ENCODE measurements at places on chromosomes 6 and 20.

- DNase-seq, result no peak
Measured at GRCh38 chr20:50286174-50286511, 95.5 kb downstream of the CEBPB start.

- DNase-seq, result no peak
Measured at GRCh38 chr20:62258499-62259293, 20.4 kb downstream of the OSBPL2 start.

DNA sequence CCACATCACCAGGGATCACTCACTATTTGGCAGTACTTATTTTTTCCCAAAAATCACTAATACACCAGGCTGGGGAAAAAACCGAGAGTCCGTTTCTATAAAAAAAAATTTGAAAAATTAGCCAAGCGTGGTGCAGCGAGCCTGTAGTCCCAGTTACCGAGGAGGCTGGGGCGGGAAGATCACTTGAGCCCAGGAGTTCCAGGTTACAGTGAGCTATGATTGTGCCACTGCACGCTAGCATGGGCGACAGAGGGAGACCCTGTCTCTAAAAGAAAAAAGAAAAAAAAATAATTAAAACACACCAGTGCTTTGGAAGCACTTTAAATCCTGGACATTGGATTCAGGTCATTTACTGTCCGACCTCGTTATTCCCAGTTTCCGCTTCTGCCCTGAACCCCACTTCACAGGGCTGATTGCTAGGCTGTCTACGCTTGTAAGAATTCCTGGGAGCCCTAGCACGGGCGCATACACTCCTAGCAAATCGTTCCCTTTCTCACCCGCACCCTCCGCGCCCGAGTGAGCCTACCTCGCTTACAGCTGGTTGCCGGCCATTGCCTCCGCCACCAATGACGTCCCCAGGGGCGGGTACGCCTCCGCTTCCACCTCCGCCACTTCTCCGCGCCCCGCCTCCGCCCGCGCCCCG, at the start of gene TPMT:
TPMT (minus strand) TSS at position 571 of the 643 bp plus-strand sequence. CDS start 5,950 bp downstream, outside the sequence.
- no peak for DNase-seq

GRCh38 chr6:125480146-125480545, 178.4 kb upstream of the HDDC2 start:
- no peak for DNase-seq

DNA sequence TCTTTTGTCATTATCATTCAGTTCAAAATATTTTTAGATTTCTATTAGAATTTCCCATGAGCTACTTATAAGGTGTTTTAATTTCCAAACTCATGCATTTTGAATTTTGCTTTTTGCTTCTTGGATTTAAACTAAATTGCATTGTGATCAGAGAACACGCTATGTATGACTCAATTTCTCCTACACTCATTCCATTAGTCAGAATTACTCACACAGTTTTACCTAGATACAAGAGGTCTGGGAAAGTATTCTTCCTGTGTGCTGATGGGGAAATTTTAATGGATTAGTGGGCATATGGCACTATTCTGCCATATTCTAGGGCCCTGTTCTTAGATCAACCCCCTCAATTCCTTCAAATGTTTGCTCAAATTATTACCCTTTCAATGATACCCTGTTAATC, 49.9 kb upstream of the BMP5 start:
- DNase-seq, result no peak

DNA sequence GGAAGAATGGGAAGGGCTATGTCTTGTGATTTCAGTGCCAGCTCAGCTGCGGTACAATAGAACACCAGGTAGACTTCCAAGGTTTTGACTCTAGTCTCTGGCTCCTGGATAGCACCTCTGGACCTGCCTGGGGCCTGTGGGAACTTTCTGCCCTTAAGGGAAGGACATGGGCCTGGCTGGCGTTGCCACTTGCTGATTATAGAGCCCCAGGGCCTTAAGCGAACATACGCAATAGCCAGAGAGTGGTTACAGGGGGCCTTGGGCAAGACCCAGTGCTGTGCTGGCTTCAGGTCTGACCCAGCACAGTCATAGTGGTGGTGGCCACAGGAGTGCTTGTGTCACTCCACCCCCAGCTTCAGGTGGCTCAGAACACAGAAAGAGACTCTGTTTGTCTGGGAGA, 131.1 kb upstream of the COL21A1 start:
- DNase-seq, result no peak

DNA sequence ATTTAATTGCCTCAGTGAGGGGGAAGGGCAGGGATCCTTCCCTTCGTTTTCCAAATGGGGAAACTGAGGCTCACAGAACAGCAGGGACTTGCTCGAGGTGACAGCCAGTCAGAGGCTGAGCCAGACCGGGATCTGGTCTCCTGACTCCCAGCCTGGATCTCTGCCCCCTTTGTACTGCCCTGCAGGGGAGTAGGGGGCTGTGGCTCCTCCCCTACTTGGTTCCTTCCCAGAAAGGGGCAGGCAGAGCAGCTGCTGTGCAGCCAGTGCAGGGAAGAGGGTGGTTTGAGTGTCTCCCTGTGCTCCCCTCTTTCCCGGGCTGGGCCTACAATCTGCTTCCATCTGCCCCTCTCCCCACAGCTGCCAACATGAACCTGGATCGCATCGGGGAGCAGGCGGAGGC, 37.6 kb downstream of the UQCC2 start:
- no peak for DNase-seq

GRCh38 chr6:33604941-33605854, 15.9 kb upstream of the ITPR3 start:
- DNase-seq, result no peak
